GM12878 (cell line): ENCODE measurements at places on chromosomes 4 and X. TPM values are rescaled to one million over a fixed set of nuclear protein-coding genes. Genes with fewer than 3 reads are reported as not detected.

- DNase-seq, result no peak
These were observed 18.7 kb downstream of the TMEM150C start for GRCh38 chr4:82543131-82543530.

GRCh38 chr4:39181520-39181904, 817 bp upstream of the WDR19 start:
- no peak for DNase-seq

DNA sequence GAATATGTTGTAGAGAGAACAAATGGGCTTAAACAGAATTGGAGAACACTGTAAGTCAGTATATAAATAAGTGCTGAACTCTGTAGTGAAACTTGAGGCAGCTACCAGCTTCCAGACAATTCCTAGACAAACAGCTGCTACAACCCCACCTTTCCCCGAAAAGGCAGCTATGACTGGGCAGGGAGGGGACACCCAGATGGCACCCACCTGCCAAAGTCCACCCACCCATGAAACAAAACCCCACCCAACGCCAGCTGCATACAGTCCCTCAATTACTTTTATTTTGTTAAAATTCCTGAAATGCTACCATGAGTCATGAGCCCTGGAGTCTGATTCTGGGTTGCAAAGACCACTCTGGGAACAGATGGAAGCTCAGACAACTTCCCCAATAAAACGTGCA, 24.4 kb downstream of the RELL1 start:
- no peak for DNase-seq

DNA sequence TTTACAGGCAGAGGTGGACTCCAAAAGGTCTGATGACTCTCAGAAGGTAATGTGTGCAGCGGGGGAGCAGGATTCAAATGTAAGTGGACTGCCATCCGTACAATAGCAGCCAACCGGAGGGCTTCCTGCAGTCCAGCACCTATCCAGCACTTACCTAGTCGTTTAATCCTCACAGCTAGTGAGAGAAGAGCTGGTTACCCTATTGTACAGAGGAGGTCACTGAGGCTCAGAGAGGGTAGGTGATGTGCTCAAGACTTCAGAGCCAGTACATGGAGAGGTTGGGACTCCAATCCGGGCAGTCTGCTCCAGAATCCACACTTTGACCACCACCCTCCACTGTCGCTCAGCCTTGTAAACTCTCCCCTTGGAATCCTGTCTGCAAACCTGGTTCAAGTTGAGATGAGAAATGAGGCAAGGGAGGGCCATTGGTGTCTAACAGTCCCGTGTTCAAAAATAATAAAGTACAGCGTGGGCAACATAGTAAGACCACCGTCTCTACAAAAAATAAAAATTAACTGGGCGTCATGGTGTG, 22.5 kb upstream of the JAKMIP1 start:
- DNase-seq, result no peak

DNA sequence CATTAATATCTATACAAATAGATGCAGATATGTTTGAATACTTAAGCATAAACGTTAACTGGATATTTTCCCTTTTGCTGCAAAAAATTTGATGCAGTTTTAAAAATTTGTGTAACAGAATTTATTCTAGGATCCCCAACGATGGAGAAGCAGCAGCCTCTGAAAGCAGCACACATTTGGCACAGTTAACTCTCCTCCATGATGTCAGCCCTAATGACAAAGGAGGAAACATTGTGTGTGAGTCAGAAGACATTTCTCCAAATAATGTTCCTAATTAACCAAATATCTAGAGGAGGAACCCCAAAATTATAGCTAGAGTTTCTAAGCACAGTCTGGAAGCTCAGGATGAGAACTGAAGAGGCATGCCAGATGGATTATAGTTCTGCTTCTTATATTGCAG, 281.9 kb upstream of the MAD2L1 start:
- no peak for DNase-seq

DNA sequence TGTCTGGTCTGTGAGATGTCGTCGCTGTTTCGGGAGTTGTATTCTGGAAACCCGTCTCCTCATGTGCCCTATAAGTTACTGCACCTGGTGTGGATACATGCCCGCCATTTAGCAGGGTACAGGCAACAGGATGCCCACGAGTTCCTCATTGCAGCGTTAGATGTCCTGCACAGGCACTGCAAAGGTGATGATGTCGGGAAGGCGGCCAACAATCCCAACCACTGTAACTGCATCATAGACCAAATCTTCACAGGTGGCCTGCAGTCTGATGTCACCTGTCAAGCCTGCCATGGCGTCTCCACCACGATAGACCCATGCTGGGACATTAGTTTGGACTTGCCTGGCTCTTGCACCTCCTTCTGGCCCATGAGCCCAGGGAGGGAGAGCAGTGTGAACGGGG, 1.4 kb downstream of the USP27X start:
- DNase-seq, result no peak

DNA sequence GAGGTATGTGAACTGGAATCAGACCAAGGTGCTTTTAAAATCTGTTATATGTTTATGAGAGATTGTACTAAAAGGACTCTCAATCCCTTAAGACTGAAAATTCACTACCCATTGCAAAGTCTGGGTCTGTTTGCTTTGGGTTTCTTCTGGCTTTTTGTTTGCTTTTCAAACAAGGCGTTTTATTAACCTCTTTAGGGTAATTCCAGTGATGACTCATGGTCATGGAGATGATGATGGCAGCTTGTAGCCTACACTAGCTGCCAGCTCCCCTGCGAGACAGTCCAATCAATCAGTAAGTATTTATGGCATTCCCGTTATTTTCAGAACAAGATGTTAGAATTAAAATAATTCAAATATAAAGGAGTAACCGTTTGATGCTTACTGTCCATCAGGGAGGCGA, 643.8 kb upstream of the FTHL17 start:
- DNase-seq, result no peak

GRCh38 chr4:47566969-47567368, 81.9 kb downstream of the ATP10D start:
- DNase-seq, result no peak

GRCh38 chrX:54248309-54248708, 65.3 kb upstream of the FAM120C start:
- no peak for DNase-seq

GRCh38 chr4:83356899-83357661, 22.4 kb upstream of the HPSE start:
- DNase-seq, result no peak

DNA sequence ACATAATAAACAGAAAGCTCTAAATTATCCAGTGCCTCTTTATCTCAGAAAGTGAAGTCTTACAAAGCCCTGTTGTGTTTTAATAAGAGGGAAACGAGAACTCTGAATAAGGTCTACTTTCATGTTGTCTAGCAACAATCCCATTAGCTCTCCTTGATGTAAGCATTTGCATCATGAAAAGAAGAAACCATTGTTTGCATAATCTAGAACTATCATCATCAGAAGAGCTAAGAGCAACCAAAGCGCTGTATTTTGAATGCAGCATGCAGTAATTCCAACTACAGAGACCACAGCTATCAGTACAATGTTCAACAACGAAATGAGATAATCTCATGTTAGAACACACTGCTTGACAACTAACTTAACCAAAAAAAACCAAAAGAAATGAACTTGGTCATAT, 257.1 kb downstream of the CAMK2D start:
- no peak for DNase-seq

The CXCL13 gene
- not detected in 2 replicates for total RNA-seq

The KLB gene
- total RNA-seq, result 0.08 and 0.11 TPM in 2 replicates

The EDNRA gene
- total RNA-seq, result 0.15 and 0.48 TPM in 2 replicates
